ENCODE measurements at places on chromosomes 5 and 9. TPM values are rescaled to one million over a fixed set of nuclear protein-coding genes. Genes with fewer than 3 reads are reported as not detected.

The BTNL3 gene
- total RNA-seq: not detected

DNA sequence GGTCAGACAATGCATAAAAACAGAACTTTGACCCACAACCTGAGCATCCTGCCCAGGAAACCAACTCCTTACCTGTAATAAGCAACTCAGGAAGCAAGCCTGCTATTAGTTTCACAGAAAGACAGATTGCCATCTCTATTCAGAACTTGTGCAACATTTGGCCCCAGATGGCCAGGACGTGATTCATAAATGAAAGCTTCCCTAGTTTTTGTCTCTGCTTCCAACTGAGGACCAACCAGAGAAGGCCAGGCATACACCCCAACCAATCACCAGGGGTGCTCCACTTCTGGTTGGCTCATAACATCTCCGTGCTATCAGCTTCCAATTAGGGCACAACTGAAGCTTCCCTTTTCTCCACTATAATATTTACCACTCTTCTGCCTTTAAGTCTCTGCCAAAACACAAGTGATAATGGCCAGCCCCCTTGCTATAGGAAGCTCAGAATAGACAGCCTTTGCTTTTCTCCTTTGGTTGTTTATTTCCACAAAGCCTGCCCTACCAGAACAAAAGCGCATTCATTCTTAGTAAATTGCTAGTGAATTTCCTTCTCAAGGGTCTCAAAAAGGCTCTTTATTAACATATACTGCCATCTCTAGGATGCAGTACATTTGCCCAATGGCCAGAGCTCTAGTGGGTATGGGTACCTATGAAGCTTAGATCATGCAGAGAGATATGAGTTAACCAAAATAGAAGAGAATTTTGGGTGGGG is 289.7 kb upstream of the DAP start:
- no peak for DNase-seq

- DNase-seq: peak; percentile 28
These were observed 148.8 kb downstream of the MEF2C start for GRCh38 chr5:88734191-88734640.

- DNase-seq: no peak
These were observed 12.1 kb upstream of the DIPK1B start for GRCh38 chr9:136700304-136700703.

- DNase-seq: no peak
These were observed 47.3 kb downstream of the WNK2 start for GRCh38 chr9:93231121-93231694.

- DNase-seq: no peak
These were observed 226.5 kb upstream of the TUSC1 start for GRCh38 chr9:25904701-25905100.

All from tongue (tissue), 3 donors.